ENCODE measurements at places on chromosomes 7 and 10.

DNA sequence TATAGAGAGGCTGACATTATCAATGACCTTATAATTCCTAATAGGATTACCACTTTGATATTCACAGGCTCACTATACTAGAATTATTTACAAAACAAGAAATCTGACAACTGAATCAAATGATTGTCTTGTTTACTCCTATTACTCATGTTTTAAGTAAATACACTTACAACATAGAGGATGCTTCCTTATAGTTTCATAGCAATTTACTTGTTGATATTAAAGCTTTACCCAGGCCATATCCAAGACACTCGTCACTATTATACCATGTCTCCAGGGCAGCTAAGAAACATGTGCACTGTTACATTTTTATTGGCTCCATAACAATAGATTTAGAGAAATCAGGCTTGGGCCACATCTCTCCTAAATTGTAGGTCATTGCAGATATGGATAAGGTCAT, 276.9 kb downstream of the HGF start:
- no peak for DNase-seq

- DNase-seq: no peak
These were observed 11.1 kb downstream of the DPY19L1 start for GRCh38 chr7:35026150-35026549.

GRCh38 chr10:76829724-76830123, 807.9 kb downstream of the KCNMA1 start:
- no peak for DNase-seq

DNA sequence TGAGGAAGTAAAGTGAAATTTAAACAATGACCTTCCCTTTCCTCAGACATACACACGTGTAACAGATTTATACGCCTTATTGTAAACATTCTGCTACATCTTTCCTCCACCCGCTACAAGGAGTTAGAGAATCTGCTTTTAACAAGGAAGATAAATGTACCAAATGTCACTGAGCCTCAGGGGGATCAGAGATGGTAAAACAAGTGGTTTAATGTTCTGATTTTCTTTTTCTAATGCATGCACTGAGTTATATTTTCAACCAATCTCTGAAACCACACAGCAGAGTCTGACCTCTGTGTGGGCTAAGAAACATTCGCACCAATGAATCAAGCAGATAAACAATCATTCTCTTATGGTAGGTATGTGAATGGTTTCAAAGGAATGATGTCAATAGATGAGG, 599.5 kb downstream of the ARL4A start:
- no peak for DNase-seq

GRCh38 chr7:12234334-12234865, 23.3 kb downstream of the TMEM106B start:
- no peak for DNase-seq

All from esophagus squamous epithelium (tissue), 5 donors.